Natural killer cell treated with Interleukin-12 subunit alpha and Interleukin-12 subunit beta and Interleukin-15 and Interleukin-18, amount 100 ng/mL, for 72 hours (primary cell): ENCODE measurements at places on chromosomes 4 and X. TPM values are rescaled to one million over a fixed set of nuclear protein-coding genes. Genes with fewer than 3 reads are reported as not detected.

GRCh38 chr4:143713955-143714625 is 13.6 kb upstream of the FREM3 start:
- DNase-seq = no peak

- no peak for DNase-seq
Measured at GRCh38 chr4:8783736-8784135, 87.9 kb downstream of the HMX1 start.

DNA sequence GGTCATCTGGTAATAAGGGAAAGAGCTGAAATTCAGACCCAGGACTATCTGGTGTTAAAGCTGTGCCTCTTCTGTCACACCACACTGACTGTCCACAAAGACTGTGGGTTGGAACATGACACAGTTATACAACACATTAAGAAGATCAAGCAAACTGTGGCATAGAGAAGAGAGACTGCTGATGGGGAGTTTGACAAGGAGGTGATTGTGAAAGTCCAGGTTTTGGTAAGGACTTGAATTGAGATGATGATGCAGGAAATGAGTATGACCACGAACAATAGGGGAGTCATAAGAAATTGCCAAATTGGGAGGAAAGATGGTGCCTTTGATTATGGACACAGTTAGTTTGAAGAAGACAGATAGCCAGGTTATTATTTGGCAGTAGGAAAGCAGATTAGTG is 163.4 kb downstream of the PDGFRA start:
- no peak for DNase-seq

DNA sequence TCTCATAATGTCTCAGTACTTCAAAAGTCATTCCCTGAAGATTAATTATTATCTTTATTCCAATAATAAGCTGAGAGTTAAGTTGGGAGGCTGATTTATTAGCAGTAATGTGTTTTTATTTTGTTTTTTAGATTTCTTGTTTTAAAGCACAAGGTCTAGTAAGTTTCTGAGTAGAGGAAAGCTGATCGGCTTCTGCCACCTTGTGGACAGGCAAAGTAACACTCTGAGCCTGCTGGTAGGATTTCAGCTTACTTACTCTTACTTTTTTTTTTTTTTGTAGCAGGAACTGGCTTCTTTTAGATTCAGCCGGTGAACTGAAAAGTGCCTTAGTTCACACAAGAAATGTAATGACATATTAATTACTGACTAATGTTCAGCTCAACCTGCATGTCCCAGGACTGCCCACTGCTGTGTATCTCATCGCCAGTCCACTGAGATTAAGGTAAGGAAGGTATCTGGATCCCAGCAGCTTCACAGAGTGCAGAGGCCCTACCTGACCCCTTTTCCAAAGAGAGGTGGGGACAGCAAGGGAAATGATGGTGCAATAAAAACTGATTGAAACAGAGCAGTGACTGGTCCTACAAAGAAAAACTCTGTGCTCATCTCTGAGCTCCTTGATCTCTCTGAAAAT is 126.5 kb downstream of the ADGRA3 start:
- no peak for DNase-seq

GRCh38 chrX:102085706-102086105 is 39.8 kb upstream of the TCEAL2 start:
- DNase-seq = no peak

DNA sequence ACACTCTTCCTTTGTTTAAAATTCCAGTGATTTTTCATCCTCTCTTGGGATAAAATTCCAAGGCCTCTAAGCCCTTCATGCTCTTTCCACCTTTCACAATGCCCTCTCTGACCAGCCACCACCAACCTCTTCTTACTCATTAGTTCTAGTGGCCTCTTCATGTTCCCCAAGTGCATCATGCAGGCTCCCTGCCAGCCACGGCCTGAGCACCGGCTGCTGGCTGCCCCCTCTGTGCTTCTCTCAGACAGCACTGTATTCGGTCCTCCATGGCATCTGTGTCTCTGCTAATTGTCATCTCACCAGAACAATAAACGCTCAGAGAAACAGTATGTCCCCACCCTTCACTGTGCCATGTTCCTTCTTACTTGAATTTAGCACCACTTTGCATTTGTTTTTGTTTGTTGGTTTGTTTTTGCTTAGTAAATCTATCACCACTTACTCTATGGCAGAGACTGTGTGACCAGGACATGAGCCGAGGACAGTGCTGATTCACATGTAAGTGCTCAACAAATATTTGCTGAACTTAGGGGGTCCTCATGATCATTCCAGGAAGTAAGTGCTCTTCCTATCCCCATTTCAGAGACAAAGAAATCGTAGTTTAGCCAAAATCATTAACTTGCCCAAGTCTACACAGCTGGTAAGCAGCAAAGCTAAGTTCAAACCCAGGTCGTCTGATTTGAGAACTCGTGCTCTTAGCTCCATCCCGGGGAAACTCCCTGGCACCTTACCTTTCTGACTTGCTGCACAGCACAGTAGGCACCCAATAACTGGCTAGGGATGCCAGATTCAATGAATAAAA is 77.1 kb upstream of the UCP1 start:
- no peak for DNase-seq

The ABLIM2 gene
- total RNA-seq = 0.24 TPM

The CCNA2 gene
- total RNA-seq = 46.3 TPM

GRCh38 chrX:13627306-13627705 is 25.6 kb upstream of the TCEANC start:
- no peak for DNase-seq

DNA sequence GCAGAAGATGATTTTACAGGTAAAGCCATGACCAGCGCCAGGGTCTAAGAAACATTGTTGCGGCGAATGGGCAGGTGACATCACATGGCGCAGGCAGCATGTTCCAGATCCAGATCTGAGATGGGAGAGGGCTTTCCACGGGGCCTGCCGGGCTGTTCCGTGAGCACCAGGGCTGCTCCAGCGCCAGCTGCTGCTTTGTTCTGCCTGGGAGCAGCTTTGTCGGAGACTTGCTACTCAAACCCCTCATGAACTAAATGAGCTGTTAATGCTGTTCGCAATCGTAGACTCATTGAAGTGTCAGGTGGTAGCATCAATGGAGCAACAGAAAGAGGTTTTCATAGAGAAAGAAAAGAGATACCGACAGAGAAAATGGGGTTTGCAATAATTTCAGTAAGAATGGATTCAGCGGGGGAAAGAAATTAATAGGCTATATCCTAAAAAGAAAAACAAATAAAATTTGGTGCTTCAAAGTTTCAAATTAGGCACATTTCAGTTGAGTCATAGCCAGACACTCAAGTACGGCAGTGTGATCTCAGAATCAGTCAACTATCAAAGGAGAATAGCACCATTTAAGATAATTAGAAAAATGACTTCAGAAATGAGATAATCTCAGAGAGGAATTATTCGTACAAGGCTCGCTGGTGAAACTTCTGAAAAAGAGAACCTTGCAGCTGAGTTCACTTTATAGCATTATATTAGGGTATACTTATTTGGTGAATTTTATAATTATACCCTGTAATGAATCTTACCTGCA is 23.9 kb downstream of the SORBS2 start:
- DNase-seq = no peak

The PCDH18 gene
- not detected for total RNA-seq

The AMBN gene
- total RNA-seq = not detected

GRCh38 chr4:87228262-87228860 is 7.9 kb upstream of the KLHL8 start:
- DNase-seq = no peak
